Bone marrow (tissue), 2 donors: ENCODE measurements at places on chromosomes 11 and 22.

- DNase-seq: no peak
These were observed 82.6 kb downstream of the RAB30 start for GRCh38 chr11:82988936-82989627.

- DNase-seq: no peak
These were observed 3.1 kb upstream of the CCDC188 start for GRCh38 chr22:20153945-20154344.

GRCh38 chr11:60866911-60867870, at the start of gene ZP1:
Gene ZP1 (plus strand): TSS chr11:60867542. CDS start chr11:60867562, 20 bp downstream.
- DNase-seq: no peak

DNA sequence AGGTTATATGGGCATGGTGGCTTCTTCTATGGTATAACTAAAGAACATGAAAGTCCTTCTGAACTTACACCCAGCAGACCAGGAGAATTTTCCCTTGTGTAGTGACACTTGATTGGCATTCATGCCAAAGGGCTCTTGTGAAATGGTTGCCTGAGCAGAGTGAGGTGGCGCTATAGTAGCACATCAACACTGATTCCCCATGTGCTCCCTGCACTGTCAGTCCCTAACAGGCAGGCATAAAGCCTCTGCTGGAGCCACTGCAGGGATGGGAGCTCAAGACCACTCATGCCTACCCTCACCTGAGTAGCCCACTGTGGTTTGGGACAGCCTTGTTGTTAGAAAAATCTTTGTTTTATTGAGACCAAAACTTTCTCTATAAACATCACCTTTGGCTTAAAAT, 92.6 kb upstream of the LIN7C start:
- no peak for DNase-seq

DNA sequence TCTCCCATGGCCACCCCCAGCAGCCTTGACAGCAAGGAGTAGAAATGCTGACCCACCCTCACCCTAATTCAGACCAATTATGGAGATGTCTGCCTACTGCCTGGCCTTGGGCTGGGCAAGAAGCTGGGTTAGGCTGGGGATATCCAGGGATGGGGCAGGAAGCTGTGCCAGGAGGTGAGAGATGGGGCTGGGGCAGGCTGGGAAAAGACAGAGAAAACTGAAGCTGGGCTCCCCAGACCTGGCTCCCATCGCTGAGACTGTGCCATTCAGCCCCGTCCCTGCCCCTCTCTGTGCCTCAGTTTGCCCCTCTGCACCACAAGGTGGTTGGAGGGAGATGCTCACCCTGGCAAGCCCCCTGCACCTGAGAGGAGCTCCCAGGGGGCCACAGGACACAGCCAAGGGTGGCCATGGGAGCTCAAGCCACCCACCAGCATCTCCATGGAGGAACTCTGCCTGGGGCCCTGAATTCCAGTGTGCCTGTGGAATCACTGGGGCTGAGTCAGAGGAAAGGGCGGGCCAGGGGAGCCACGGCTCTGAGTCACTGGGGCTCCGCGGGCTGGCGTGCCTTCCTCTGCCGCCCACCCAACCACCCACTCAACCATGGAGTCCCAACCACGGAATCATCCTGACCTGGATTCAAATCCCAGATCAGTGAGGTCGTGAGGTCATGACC, 6.0 kb upstream of the CARD10 start:
- DNase-seq: peak; percentile 30

- no peak for DNase-seq
These were observed 52.6 kb downstream of the TENM4 start for GRCh38 chr11:79388201-79388600.

GRCh38 chr11:82930734-82931133, 29.2 kb downstream of the DDIAS start:
- no peak for DNase-seq

DNA sequence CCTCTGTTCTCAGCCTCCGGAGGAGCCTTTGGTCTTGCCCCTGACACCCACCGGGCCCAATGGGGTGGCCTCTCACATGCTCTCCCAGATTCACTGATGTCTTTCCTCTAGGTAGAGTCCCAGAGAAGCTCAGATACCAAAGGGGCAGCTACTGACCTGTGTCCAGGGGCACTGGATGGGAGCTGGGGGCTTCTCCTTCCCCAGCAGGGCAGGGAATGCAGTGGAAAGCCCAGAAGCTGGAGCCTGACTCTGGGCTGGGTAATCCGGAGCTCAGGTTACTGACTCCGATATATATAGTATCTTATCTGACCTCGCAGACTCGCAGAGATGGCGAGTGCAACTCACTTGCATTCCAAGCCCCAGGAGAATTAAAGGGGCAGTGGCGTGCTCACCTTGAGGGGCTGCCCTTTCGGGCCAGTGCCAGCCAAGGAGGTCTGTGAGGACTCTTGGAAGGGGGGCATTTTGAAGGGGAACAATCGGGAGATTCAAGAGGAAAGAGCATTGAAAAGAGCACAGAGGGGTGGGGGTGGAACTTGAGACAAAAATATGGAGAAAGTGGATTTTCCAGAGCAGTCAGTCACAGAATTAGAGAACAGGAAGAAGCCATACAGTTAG, 2.5 kb downstream of the USP2 start:
- DNase-seq: no peak

- DNase-seq: no peak
These were observed 19.0 kb downstream of the MYO18B start for GRCh38 chr22:25760848-25761595.

DNA sequence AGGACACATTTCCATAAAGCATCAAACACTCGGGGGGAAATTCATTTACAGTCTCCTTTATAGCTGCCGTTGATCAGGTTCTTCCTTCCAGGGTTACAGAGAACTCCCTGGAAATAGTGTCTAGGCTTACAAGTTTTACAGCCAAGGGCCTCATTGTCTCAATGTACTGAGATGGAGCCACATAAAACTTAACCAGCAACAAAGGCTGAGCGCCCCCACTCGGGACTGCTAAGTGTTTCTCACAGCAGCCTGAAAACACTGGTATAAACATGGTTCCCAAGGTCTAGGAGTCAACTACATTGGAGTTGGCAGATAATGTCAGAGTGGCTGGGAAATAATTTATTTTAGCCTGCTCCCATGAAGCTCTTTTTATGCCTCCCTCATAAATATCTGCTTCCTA, 686.2 kb downstream of the OPCML start:
- DNase-seq: no peak
